ENCODE measurements at places on chromosomes 6 and 20.

- DNase-seq = no peak
Observed at GRCh38 chr20:19528286-19529030, 229.6 kb upstream of the RIN2 start.

- DNase-seq = no peak
Observed at GRCh38 chr6:169225131-169225576, 28.5 kb downstream of the THBS2 start.

GRCh38 chr6:139625998-139626975 lies 251.8 kb upstream of the CITED2 start:
- DNase-seq = no peak

DNA sequence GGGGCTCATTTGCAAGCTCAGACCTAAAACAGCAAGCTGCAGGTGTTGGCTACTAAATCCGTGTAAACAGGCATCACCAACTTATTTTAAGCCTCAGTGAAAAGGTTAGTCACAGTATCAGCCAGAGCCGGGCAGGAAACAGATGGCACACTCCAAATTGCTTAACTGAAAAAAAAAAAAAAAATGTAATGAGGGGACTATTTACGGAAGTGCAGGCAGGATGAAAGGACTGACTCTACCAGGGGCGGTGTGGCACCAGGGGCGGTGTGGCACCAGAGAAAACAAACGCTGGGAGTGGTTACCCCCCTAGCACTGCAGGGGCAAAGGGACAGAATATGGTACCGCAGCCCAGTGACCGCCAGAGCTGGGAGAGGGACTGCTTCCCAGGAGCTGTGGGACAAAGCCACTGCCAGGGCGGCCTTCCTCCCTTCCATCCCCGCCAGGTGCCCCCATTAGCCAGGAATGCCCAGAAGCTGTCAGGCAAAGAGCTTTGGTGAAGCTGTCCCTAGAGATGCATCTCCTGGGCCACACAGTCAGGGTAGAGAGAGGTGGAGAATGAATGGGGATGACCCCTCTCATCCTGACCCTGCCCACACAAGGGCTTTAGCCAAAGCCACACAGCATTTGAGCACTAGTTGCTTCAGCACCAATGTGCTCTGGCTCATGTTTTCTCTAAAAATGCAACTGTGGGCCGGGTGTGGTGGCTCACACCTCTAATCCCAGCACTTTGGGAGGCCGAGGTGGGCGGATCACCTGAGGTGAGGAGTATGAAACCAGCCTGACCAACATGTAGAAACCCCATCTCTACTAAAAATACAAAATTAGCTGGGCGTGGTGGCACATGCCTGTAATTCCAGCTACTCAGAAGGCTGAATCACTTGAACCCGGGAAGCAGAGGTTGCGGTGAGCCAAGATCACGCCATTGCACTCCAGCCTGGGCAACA lies 39.6 kb upstream of the GFOD1 start:
- no peak for DNase-seq

DNA sequence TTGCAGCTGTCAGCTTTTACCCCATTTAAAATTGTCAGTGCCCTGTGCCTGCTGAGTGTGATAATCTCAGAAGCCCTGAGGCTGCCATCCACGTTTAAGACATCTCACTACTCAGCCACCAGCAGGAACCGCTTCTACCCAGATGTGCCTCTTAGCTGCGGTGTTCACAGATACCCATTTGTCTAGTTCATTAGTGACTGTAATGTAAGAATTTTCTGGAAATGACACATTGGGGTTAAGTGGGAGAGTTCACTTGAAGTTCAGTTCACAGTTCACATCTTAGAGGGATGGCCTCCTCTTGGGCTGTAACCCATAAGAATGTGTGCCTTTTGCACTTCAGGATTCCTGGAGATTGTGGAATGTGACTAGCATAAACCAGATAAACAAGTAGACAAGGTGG lies 477.7 kb downstream of the BTBD3 start:
- DNase-seq = no peak

DNA sequence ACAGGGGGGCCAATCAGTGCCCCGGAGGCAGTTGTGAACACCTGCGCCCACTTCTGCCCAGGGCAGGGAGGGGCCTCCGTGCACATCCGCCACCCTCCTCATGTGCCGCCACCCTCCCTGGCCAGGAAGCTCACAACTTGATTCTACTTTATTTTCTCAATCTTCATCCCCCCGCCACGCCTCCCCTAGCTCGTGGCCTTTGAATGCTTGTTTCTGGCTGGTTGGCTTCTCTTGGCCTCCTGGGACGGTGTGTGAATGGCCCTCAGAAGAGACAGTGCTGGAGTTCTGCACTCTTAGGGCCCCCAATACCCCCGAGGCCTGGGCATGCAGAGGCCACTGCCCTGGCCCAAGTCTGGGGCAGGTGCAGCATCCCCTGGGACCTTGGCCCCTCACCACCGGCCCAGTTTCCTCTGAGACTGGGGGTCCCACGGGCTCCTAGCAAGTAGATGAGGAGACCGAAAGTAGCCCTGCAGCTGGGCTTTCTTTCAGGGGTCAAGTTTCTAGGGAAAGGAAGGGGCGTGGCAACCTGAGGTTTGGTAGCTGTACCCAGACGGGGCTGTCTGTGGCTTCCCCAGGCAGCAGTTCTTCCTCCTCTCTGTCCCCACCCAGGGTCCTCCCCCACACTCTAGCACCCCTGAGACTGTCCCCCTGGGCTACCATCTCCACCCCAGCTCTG lies 1.3 kb downstream of the RGS19 start:
- peak; percentile 58 for DNase-seq

GRCh38 chr6:154298297-154298696 lies 58.3 kb downstream of the IPCEF1 start:
- peak; percentile 1 for DNase-seq

DNA sequence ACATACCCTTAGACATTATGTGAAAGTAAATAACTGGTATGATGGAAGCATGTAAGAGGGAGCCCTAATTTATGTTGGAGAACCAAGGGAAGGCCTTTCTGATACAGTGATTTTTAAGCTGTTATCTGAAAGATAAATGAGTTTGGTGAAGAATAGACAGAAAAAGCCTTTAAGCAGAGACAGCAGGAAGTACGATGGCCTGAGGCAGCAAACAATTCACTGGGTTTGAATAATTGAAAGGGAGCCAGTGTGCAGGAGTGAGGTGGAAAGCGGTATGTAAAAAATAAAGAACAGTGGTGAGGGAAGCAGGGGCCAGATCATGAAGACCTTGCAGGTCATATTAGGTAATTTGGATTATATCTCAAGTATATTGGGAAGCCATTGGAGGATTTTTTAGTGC lies 4.1 kb upstream of the RAB23 start:
- DNase-seq = no peak

- no peak for DNase-seq
Observed at GRCh38 chr20:62391165-62392076, 4.5 kb downstream of the RPS21 start.

GRCh38 chr20:17436664-17437063 lies 94.5 kb downstream of the BFSP1 start:
- no peak for DNase-seq

DNA sequence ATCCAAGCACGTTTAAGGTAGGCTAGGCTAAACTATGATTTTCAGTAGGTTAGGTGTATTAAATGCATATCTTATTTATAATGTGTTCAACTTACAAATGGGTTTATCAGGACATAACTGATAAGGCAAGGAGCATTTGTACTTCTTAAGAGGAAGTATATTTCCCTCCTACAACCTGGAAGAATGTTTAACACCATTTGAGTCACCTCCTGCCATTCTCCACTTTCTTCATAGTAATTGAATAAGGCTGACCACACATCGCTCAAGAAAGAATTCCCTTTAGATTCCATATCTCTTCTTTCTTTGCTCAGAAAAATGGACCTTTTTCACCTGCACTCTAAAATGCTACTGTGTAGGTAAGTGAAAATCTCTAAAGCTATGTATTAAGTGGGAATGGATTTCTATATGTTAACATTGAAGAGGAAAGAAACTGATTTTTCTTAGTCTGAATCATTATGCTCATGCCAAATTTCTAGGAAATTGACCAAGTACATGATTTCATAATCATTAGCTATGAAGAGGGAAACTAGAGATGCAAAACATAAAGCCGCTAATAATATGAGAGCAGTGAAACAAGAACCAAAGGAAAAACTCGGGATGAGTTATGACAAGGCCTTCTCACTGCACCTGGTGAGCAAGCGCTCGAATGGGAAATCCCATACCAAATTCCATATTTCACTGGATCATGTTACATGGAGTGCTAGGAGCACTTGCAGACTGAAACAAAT lies 210.4 kb downstream of the ALDH8A1 start:
- DNase-seq = no peak

GRCh38 chr6:101826269-101826668 lies 432.8 kb downstream of the GRIK2 start:
- no peak for DNase-seq

DNA sequence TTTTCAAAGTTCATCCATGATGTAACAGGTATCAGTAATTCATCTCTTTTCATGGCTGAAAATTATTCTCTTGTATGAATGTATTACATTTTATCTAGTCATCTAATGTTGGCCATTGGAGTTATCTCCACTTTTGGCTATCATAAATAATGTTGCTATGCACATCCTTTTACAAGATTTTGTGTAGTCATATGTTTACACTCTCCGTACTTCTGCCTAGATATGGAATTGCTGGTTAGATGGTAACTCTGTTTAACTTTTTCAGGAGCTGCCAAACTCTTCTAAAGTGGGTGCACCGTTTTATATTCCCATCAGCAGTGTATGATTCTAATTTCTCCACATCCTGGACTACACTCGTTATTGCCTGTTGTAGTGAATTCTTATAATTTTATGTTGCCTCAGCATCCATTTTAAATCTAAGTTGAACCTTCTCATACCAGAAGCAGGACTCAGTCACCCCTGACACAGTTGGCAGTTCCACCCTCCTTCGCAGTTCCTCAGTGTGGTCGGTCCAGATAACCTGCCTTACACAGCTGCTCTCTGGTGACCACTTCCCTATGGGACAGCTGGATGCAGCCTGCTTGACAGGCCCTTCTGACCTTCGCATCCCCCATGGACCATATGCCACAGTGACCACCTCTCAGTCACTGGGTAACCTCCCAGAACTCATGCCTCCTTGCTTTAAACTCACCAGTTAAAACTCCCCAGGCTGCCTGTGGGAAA lies 33.9 kb downstream of the KIZ start:
- DNase-seq = no peak

DNA sequence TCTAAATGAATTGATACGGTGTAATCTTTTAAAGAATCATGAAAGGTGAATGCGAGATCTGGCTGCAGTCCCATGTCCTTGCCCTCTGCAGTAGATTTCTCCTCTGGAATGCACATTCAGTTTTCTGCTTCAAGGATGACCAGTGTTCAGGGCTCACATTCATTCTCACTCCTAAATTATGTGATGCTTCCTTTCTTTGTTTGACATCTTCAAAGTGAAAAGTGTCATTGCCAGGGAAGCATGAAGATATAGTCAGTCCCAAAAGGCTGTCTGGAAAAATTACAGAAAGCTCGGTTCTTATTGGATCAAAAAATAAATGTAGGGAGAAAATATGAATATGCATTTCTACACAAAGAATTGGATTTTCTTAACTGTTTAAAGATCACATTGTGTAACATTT lies 395.6 kb downstream of the NKAIN2 start:
- no peak for DNase-seq

DNA sequence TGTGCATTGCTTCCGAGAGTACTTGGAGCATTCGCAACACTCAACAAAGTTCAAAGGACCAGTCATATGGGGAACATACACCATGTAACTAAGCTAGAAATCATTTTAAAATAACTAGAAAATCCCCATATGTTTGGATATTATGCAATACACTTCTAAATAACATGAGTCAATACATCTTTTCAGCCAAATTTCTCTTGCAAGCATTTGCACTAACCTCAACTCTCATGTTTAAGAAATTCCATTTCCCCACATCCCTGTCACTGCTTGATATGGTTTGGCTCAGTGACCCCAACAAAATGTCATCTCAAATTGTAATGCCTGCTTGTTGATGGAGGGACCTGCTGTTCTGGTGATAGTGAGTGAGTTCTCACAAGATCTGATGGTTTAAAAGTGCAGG lies 85.7 kb upstream of the CST7 start:
- no peak for DNase-seq

DNA sequence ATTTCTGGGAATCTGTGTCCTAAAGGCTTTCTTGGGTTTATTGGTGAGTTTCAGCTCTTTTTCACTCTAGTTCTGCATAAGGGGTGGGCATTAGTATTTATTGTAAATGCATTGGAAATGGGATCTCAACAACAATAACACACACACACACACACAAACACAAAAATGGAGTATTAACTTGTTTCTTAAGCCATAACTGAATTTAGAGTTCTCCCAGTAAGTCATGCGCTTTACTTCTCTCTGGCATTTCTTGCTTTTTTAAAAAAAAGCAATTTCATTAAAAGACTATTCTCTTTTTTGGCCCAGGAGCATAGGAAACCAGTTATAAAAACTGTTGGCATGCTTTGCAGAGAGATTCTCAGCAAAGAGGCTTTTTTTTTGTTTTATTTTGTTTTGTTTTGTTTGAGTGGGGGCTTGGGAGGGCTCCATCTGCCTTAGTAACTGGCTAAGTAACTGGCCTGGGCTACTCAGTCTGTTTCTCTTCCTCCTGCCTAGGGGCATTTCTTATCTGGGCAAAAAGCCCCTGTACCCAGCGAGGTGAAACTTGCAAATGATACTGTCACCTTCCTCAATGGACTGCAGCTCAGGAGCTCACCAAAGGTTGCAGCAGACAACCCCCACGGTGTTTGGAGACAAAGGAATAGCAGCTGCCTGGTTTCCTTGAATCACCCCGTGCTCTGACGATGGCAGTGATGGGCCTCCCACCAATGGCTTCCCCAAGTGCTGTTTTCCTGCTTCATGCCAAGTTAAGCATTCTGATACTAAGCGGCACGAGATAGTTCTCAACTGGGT lies 128.5 kb downstream of the BCAS1 start:
- no peak for DNase-seq

GRCh38 chr6:113805173-113805790 lies 51.9 kb upstream of the MARCKS start:
- DNase-seq = no peak

GRCh38 chr20:3733119-3733995 lies 872 bp downstream of the HSPA12B start:
- no peak for DNase-seq

GRCh38 chr20:5039255-5039657 lies 37.9 kb upstream of the SLC23A2 start:
- peak; percentile 55 for DNase-seq

Data from CD4-positive, alpha-beta T cell treated with Interleukin-2 at 100 ng/mL for 4 hours (primary cell).